GM12864 (cell line): ENCODE measurements at places on chromosomes 5 and 9.

- DNase-seq, result no peak
These were observed 139.3 kb downstream of the ARRDC3 start for GRCh38 chr5:91243852-91244251.

- DNase-seq, result no peak
These were observed 22.6 kb downstream of the RMI1 start for GRCh38 chr9:84003246-84003645.

- DNase-seq, result no peak
These were observed 244.0 kb downstream of the GAS1 start for GRCh38 chr9:86703346-86703745.

- DNase-seq, result no peak
These were observed 253.8 kb downstream of the KDM4C start for GRCh38 chr9:7011395-7012067.

GRCh38 chr9:101648493-101648892 is 53.7 kb upstream of the PPP3R2 start:
- DNase-seq, result no peak

- DNase-seq, result no peak
These were observed 82.8 kb downstream of the LMX1B start for GRCh38 chr9:126696401-126697145.

DNA sequence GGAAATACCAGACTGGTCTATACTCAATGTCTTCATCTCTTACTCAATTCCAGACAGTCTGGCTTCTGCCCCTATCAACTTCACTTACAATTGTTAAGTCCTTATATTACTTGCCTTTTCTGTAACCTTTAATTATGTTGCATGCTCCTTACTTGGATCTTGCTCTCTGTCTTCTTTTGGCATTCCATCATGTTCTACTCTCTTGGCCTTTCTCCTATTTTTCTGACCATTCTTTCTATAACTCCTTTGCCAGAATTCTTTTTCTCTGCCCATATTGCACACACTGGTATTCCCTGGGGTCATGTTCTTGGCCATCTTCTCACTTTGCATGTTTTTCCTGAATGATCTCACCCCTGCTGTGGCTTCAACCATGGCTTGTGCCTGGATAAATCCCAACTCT is 209.8 kb upstream of the ZNF462 start:
- DNase-seq, result no peak

- no peak for DNase-seq
These were observed 91.6 kb downstream of the ZSWIM6 start for GRCh38 chr5:61423487-61424145.

DNA sequence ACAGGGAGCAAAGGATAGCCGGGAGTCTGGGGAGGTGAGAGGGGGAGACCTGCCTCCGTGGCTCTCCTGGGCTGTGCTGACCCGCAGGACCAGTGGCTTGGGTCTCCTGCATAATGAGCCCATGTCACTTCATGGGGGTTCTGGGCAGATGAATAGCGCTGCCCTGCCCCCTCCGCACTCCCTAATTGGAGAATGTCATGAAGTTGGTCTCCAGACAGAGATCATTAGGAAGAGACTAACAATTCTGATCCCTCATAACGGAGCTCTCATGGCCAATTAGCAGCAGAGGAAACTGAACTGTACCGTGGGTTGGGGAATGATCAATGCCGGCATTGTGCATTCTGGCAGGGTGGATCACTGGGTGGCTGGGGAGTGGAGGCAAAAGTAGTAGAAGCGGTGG is 186.1 kb downstream of the FSTL4 start:
- DNase-seq, result no peak

- no peak for DNase-seq
These were observed 10.4 kb downstream of the NFIB start for GRCh38 chr9:14303521-14303920.

DNA sequence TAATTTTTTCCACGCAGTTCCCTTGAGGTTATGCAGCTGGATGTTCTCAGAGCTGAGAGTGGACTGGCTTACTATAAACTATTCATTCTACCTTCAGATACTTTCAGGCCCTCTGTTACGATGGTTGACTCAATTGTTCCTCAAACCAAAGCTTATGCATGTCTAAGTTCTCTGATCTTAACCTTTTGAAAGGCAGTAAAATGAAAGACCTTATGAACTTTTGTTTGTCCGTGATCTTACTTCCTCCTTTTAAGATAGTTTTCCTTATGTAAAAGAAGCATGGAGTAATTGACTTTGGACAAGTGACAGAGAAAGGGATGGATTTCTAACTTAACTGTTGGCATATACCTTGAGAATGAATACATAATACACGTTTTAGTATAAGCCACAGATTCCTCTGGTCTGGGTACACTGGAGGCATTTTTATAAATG is 575.7 kb downstream of the PDE4D start:
- DNase-seq, result no peak

DNA sequence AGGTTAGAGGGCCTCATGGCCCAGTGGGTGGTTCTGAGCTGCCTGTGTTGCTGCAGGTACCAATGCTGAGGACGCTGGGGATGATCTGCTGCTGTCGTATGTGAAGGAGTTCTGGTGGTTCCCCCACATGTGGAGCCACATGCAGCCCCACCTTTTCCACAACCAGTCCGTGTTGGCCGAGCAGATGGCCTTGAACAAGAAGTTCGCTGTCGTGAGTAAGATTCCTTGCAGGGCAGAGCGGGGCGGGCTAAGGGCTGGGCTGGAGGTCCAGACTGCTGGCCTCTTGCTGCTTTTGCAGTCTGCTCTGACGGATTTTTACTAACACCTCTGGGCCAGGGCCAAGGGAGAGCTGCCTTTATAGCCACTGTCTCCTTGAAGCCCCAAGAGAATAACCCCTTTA is 26.9 kb downstream of the NDST1 start:
- no peak for DNase-seq

DNA sequence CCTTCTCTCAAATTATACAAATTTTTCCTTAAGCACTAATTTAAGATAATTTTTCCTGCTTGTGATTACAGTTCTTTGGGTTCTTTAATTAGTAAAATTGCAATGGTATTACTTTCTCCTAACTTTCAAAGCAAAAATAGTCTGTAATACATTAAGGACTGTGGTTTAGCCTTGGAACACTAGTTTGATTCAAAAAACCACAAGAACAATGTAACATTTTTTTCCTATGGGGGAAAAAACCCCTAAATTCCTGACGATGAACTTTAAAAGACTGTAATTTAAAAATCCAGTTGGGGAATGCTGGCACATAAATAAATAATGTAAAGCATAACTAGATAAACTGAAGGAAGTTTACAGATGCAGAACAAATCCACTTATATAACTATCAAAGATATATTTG is 65.3 kb downstream of the CDC14B start:
- DNase-seq, result no peak

- no peak for DNase-seq
These were observed 117.2 kb downstream of the GAPVD1 start for GRCh38 chr9:125378778-125379177.

- peak; percentile 25 for DNase-seq
These were observed 84.9 kb downstream of the NTRK2 start for GRCh38 chr9:84754461-84754860.

DNA sequence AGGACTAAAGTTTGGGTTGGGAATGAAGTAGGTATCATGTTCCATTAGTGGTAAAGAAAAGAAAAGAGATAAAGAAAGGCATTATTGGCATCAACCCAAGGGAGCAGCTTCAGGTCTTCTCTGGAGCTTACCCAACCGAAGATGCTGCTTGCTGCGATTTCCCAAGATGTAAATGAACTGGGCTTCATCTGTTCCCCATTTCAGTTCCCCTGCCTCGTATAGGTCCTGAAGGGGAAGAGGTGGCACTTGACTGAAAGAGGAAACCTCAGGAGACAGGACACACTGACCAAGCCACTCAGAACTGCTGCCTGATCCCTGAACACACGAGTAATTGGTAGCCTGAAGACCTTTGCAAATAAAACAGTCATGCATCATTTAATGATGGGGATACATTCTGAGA is 24.6 kb downstream of the ANXA6 start:
- no peak for DNase-seq

DNA sequence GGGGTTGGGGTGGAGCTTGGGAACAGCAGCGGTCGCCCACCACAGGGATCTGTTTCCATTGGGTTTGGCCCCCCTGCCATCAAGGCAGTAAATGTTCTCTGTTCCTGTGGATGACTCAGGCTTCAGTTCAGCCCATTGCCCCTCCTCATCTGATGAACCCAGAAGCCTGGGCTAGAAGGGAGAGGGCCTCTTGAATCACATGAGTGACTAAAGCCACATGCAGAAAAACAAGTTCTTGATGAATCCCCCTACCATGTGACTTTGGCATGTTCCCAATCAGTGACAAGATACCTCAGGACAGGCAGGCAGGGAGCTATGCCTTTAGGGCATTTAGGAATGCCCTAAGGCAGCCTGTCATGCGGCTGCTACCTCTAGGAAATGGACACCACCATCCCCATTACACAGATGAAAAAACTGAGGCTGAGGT is 2.5 kb downstream of the SH3PXD2B start:
- no peak for DNase-seq

DNA sequence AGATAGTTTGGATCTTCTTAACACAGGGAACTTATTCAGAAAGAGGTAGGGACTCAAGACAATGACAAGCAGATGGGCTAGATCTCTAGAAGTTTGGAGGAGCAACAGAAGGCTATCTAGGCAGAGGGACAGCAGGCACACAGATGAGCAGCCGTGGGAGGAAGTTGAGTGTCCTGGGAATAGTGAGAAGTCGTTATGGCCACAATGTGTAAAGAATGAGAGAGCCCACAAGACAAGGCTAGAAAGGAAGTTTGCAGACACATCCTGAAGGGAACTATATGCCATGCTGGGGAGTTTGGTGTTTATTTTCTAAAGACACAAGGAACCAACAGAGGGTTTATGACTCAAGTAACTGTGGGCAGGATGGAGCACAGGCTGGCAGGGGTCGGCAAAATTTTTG is 160.6 kb downstream of the PALM2AKAP2 start:
- no peak for DNase-seq

DNA sequence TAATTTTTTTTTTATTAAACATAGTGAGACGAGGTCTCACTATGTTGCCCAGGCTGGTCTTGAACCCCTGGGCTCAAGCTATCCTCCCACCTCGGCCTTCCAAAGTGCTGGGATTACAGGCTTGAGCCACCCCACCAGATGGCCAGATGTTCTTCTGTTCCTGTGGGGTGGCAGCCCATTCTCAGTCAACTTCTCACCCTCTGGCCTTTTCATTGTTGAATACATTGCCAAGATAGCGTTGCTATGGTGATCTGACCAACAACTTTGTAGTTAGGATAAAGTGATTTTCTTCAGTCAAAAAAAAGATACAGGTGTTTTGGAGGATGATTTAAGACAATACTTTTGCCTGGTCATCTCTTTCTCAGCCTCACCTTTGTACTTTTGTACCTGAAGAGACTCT is 109.1 kb downstream of the EGFLAM start:
- DNase-seq, result no peak

DNA sequence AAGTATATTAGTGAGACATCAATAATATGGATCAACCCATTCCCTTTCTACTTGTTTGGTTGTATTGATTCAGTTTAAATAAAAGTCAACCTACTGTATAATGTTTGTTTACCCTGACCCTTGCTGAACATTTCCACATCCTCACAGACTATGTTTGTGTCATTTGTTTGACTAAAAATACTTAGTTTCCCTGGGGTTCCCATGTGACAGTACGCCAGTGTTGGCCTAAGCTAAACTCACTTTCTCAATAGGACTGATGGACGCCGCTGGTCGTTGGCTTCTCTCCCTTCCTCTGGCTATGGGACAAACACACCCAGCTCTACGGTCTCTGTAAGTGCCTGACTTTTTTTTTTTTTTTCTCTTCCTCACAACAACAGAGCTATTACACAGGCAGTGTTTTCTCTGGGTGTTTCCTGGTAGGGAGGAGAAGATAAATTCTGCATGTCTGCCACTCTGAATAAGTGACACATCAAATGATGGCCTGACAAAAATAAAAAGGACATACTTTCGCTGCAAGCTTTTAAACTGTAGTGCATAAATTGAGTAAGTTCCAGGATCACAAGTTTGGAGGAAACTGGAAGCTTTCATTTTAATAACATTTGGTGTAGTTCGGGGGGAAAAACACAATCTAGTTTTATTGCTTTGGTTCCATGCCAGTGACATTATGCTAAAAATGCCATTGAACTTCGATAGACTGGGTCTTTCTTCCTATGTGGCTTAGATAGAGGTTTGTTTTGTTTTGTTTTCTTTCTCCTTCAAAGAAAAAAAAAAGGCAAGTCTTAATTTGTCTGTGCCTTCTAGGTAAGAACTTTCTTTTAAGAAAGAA is 101.0 kb downstream of the CD180 start:
- no peak for DNase-seq

- no peak for DNase-seq
These were observed 48.7 kb downstream of the PCSK1 start for GRCh38 chr5:96384353-96384752.

GRCh38 chr5:36382890-36383289 is 81.2 kb upstream of the RANBP3L start:
- no peak for DNase-seq

GRCh38 chr9:112831281-112831851 is 59.3 kb downstream of the SLC46A2 start:
- no peak for DNase-seq

DNA sequence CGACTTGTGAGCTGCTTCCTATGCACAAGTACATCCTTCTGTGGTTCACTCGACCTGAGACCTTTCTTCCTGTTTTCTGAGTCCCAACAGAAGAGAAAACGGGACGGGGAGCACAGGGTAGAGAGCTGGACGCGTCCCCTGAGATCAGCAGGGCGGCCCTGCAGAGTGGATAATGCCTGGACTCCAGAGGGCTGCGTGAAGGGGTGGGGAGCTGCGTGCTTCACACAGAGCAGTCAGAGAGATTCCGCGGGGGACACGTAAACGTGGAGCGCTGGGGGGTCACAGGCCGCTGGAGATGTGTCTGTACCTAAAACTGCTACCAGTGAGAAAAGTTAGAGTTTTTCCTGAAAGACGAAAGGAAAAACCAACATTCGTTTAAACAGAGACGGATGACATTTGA is 46.3 kb downstream of the HSD17B3 start:
- no peak for DNase-seq

GRCh38 chr5:39376293-39376714 is 12.0 kb upstream of the C9 start:
- DNase-seq, result peak; percentile 13

DNA sequence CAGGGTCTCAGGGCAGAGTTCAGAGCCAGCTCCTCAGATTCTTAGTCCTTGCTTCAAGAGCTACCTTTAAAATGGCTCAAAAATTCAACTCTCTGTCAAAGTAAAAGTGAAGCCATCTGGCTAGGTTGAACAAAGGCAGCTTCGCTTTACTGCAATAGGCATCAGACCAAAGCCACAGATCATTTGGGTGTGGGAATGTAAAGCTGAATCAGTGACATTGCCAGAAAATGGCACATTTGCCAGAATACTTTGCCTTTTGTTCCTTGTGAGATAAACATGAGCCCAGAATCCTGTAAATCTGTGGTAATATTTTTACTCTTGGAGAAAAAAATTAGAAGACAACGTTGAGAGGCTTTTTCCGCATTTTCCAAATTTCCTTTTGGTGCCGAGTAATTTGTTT is 210.5 kb downstream of the PALM2AKAP2 start:
- no peak for DNase-seq

DNA sequence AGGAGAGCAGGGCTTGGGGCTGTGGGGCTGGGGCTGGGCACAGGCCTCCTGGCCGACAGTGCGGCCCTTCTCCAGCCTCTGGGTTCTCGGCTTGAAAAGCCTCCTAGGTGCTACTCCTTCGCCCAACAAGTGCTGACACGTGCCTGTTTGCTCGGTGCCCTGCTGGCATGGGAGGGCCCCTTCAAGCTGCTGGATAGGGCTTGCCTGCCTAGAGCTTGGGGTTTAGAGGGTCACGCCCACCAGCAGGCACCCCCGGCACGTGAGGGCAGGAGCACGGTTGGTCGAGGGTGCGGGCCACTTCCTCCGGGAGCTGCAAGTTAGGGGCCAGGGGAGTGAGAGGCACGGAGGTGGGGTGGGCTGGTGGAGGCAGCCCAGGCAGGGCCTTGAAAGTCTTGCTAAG is 106.2 kb downstream of the RXRA start:
- DNase-seq, result no peak

- peak; percentile 18 for DNase-seq
These were observed 280.4 kb downstream of the MEF2C start for GRCh38 chr5:88602584-88602983.
